ENCODE measurements at places on chromosomes 11 and 22.

GRCh38 chr11:93528252-93528651 is 14.9 kb downstream of the SMCO4 start:
- DNase-seq = no peak

- no peak for DNase-seq
These were observed 58.3 kb upstream of the CYP2D6 start for GRCh38 chr22:42188808-42189447.

DNA sequence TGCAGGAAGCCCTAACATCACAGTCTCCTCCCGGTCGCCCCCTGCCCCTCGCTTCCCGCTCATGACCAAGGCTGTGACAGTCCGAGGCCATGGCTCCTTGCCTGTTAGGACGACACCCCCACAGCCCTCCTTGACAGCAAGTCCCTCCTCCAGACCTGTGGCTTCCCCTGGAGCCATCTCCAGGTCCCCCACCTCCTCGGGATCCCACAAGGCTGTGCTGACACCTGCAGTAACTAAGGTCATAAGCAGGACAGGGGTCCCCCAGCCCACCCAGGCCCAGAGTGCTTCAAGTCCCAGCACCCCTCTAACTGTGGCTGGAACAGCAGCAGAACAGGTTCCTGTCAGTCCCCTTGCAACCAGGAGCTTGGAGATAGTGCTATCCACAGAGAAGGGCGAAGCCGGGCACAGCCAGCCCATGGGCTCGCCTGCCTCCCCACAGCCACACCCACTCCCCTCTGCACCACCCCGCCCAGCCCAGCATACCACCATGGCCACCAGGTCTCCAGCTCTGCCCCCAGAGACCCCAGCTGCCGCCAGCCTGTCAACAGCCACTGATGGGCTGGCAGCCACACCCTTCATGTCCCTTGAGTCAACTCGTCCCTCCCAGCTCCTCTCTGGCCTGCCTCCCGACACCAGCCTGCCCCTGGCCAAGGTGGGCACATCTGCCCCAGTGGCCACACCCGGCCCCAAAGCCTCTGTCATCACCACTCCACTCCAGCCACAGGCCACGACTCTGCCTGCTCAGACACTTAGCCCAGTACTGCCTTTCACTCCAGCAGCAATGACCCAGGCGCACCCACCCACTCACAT is 63.2 kb downstream of the OTOG start:
- DNase-seq = no peak

GRCh38 chr11:82315093-82315492 is 418.6 kb downstream of the FAM181B start:
- no peak for DNase-seq

GRCh38 chr11:99568808-99569207 is 548.1 kb downstream of the CNTN5 start:
- no peak for DNase-seq

- DNase-seq = no peak
These were observed 138.1 kb upstream of the SORL1-AS1 start for GRCh38 chr11:121590772-121591404.

DNA sequence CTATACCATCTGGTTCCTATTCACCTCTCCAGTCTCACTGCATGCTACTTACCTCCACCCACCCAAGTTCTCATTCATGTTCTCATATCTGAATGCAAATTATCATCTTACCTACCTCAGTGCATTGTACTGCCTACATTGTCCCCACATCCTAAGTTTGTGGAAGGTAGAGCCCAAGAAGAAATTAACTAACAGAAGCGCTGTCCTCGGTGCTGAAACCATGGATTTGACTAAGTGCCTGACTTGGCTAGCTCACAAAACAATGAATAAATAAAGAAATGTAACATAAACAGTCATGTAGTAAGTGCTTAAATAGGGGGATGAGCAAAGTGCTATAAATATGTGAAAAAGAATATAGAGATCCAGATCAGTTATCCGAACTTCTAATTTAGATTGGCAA is 63.2 kb downstream of the GRIA4 start:
- no peak for DNase-seq
